Smooth muscle cell of the brain vasculature (primary cell): ENCODE measurements at places on chromosomes 16 and 17.

GRCh38 chr17:21008160-21008915 lies 34.5 kb downstream of the USP22 start:
- no peak for DNase-seq

- no peak for DNase-seq
Measured at GRCh38 chr16:75063549-75064088, 53.0 kb downstream of the LDHD start.

- no peak for DNase-seq
Measured at GRCh38 chr17:2931876-2932275, 131.5 kb downstream of the OR1D5 start.

DNA sequence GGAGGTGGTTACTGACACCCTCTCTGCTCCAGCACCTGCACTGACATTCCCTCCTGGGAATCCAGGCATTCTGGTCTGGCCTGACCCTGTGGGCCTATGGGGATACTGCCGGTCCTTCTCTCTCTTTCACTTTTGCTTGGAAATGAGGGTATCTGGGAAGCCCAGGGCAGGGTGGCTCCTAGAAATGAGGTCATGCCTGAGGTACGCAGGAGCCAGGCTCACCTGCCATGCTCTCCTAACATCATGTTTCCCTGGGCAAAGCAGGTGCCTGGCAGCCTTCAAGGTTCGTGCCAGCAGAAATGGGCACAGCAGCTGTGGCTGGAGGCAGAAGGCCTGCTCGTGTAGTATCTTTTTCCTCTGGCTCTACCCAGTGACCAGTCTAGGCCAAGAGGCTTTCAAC lies 3.3 kb downstream of the ITGA3 start:
- DNase-seq = no peak

DNA sequence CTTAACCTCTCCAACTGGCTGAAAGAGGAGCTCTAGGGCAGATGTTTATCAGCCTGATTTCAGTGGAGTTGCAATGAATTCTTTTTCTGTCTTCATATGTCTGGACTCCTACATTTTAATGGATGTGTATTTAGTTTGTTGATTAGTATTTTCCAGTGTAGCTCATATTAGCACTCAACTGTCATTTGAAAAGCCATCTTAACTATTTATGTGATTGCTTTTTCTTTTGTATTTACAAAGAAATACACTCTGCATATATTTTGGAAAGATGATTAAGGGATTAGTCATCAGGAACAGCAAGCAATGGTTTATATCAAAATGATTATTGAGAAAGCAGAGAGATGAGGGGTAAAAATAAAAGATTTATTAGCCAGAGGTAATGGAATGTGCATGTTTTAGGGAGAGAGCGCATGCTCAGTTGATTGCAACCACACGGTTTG lies 71.1 kb downstream of the WWOX start:
- DNase-seq = no peak

GRCh38 chr16:23905027-23905426 lies 69.2 kb downstream of the PRKCB start:
- no peak for DNase-seq

DNA sequence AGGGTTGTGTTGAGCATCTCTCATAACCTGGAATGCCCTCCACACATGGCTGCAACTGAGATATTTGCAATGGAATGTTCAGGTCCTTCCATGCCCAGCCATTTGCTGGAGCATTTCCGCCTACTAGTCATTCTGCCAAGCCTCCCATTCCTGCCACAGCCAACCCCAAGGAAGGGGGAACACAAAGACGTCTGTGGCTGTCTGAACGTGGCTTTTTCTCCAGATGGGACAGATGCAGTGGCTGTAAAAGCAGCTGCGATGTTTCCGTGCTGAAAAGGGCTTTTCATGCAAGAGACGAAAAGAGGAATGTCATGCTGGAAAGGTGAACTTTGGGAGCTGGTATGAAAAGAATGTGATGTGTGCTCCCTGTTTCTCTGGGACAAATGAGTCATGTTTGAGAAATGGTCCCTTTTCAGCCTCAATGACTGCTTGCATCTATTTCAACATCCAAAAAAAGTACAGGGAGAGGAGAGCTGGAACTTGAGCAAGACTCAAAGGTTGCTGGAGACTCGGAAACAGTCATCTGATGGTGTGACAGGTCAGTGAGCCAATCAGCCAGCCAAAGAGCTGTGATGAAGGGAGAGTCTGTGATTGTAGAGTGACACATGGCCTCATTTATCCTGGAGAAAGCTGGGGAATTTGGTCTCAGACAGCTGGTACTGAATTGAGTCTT lies 208.9 kb downstream of the SHISA9 start:
- no peak for DNase-seq

DNA sequence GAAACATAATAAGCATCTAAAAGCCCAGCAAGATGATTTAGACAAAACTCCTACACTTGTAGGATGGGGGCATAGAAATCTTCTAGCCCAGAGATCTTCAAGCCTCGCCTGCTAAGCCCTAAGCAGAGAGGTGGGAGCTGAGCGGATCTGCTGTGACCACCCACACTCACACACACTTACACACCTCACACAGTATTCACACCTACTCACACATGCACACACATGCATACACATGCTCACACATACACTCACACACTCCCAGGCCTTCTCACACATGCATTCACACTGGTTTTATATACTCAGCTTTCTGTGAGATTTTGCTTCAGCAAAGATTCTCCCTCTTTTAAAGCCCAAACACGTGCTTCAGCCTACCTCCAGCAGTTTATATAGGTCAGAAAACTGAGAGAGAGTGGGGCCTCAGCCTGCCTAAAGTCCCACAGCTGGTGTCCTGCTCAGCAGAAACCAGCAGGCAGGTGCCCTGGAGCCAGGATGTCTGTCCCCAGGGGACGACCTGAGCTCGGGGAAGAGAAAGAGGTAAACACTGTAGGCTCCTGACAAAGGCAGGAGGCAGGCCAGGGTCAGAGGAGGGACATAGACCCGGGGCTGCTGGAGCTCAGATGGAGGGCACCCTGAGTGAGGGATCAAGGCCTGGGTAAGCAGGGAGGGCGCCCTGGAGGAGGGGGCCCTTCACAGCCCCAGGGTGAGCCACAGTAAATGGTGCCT lies 12.0 kb upstream of the KRT19 start:
- no peak for DNase-seq

DNA sequence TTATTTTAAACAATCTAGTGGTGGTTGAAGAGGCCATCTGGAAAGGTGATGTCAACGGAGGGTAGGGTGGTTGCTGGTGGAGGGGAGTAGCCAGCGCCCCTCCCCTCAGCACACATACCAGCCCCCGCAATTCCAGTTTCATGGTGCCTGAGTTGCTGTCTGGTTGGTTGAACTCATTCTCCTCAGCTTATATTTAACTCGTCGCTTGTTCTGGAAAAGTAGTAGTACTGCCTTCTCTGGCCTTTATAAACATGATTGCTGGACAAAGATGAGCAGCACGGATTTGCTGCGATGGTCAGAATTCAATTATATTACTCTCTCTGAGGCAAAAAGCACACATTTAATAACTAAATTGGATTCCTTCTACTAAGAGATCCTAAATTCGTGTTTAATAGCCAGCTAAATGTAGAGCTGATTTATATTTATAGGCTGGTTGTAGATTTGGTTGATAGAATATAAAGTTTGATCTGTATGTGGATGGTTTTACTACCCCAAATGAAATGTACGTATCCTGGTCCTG lies 238.0 kb upstream of the TBX2 start:
- DNase-seq = no peak

DNA sequence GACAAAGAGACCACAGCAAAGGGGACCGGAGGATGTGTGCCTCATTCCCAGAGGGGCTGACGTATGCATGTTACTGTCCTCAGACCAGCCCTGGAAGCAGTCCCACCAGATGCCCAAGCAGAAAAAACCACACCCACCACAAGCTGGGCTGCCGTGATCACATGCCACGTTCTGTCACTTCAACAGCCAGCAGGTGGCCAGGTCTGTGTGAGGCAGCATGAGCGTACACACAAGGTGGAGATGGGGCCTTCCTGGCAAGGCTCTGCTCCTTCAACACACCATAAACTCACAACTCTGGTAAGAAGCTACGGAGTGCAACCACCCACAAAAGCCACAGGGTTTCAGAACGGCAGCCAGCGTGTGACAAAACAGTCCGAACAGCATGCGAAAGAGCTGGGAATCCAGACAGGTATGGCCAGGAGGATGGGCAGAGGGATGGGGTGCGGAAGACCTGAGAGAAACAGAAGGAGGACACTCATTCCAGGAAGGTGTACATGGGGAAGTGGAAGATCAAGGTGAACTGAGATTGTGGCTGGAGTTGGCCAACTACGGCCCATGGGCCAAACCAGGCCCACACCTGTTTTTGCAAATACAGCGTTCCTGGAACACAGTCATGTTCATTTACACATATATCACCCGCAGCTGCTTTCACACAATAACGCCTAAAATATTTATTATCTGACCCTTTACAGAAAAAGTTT lies 27.9 kb downstream of the MBTPS1 start:
- DNase-seq = no peak

DNA sequence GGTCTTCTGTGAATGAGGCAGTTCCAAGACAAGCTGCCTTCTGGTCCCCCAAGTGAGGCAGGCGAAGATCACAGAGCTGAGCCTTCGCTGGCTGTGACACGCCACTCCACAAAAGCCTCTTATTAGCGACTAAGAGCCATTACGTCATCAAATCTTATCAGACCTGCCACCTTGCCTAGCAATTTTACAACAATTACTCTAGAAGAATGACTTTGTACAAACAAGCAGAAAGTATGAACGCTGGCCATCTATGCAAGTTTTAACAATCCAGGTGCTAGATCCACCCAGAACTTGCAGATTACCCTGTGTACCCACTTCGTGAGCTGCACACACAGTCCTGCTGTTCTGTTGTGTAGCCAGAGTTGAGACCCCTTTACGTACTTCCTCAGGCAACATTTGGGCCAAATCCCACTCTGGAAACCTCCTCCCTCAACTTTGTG lies 3.8 kb upstream of the ICAM2 start:
- no peak for DNase-seq

DNA sequence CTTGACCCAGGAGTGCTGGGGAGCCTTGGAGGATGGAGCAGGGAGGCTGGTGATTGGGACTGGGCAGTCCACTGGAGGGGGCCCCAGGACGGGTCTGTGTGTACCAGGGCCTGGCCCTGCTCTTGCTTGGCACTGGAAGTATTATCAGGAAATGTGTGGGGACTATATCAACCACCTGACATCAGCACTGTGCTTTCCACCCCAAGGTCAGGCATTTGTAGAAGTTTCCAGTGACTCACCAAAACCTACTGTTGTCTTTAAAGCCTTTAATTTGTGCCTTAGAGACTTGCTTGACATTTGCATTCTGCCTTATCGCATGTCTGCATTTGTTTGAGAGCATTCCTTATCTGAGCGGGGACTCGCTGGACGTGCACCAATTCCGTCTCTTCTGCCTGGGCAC lies 323.1 kb downstream of the FOXL1 start:
- DNase-seq = no peak
